Fibroblast of lung (primary cell): ENCODE measurements at places on chromosomes 5 and 9. TPM values are rescaled to one million over a fixed set of nuclear protein-coding genes. Genes with fewer than 3 reads are reported as not detected.

The NR6A1 gene
- 0.26 and 0.50 TPM in 2 replicates for total RNA-seq

GRCh38 chr9:8644571-8644970 lies 845.0 kb upstream of the DMAC1 start:
- no peak overlapping the region for H3K4me3 ChIP-seq
- DNase-seq: no peak
- no peaks in the 10 kb centered on the region for H3K27me3 ChIP-seq
- no peaks in the 10 kb centered on the region for H3K4me1 ChIP-seq

DNA sequence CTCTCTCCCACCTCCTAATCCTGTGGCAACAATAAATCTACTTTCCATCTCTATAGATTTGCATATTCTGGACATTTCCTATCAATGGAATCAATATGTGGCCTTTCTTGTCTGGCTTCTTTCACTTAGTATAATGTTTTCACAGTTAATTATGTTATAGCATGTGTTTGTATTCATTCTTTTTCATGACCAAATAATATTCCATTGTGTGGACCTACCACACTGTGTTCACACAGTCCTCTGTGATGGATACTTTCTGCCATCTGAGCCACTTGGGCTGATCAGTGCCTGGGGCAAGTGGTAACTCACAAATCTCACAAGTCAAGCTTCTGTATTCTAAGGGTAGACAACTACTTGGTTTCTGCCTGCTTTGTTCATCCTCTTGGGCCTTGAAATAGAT lies 48.7 kb upstream of the POMT1 start:
- peaks cover 20% of the 10 kb centered on the region for H3K36me3 ChIP-seq
- no peak overlapping the region for H3K27ac ChIP-seq
- H3K4me3 ChIP-seq: no peak overlapping the region
- no peak for DNase-seq

The C9orf152 gene
- under 0.01 TPM in 1 of 2 replicates, not detected in the other for total RNA-seq

The PCDHGA7 gene
- 2.8 and 6.8 TPM in 2 replicates for total RNA-seq

DNA sequence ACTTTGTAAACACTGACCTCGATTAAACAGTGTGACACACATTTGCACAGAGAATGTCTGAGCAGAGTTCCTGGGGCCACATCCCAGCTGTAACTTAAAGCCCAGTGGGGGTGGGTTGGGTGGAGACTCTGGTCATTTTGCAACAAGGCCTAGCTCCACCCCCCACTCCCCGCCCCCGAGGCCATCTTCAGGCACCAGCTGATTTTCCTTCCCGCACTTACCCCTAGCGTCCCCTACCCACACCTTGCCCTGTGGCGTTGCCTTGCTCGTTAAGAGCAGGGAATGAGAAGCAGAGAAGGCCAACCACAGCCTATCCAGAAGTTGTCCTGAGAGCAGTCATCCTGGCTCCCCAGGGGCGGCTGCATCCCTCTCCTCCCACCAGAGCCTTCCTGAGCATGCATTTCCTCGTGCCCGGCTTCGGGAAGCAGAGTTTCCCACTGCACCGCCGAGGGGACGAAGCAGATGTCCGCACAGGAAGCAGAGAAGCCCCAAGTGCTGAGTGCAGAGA lies 101.7 kb upstream of the SARDH start:
- H3K4me1 ChIP-seq: peaks cover 8% of the 10 kb centered on the region
- H3K27ac ChIP-seq: peak overlapping the region; percentile 43
- DNase-seq: peak; percentile 56
- no peak overlapping the region for H3K4me3 ChIP-seq
- no peaks in the 10 kb centered on the region for H3K27me3 ChIP-seq
- no peaks in the 10 kb centered on the region for H3K36me3 ChIP-seq

The SPINK4 gene
- not detected in 2 replicates for total RNA-seq

DNA sequence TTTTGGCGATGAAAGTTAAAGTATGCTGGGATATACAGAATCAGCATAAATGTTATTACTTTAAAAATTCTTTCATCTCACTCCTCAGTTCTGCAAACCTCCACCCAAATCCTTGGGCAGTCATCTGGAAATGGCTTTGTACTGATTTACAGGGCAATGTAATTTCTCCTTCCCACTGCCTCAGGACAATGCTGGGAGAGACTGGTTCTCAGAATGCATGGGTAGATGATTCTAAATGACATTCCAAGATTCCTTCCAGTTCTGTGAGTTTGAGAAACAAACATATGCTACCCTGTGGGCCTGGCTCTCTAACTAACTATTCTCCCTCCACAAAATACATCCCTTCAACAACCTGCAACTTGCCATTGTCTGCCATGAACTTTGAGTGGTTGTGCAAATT lies 7.5 kb upstream of the PSAT1 start:
- H3K27me3 ChIP-seq: no peaks in the 10 kb centered on the region
- H3K27ac ChIP-seq: no peak overlapping the region
- DNase-seq: no peak
- no peaks in the 10 kb centered on the region for H3K4me1 ChIP-seq
- no peak overlapping the region for H3K4me3 ChIP-seq

- H3K27ac ChIP-seq: no peak overlapping the region
- no peak overlapping the region for H3K4me3 ChIP-seq
- no peaks in the 10 kb centered on the region for H3K36me3 ChIP-seq
- DNase-seq: no peak
- H3K4me1 ChIP-seq: no peaks in the 10 kb centered on the region
Observed at GRCh38 chr5:59850766-59851165, 42.8 kb downstream of the PDE4D start.

The FGF10 gene
- total RNA-seq: 110 and 154 TPM in 2 replicates

GRCh38 chr9:90735952-90736351 lies 65.7 kb upstream of the SYK start:
- H3K4me3 ChIP-seq: no peak overlapping the region
- no peak overlapping the region for H3K27ac ChIP-seq
- H3K36me3 ChIP-seq: no peaks in the 10 kb centered on the region

- H3K4me1 ChIP-seq: peaks cover 6% of the 10 kb centered on the region
- no peaks in the 10 kb centered on the region for H3K27me3 ChIP-seq
- peak overlapping the region; percentile 99 for H3K4me3 ChIP-seq
Observed at GRCh38 chr9:110048976-110049698, 158.8 kb downstream of the C9orf152 start.

DNA sequence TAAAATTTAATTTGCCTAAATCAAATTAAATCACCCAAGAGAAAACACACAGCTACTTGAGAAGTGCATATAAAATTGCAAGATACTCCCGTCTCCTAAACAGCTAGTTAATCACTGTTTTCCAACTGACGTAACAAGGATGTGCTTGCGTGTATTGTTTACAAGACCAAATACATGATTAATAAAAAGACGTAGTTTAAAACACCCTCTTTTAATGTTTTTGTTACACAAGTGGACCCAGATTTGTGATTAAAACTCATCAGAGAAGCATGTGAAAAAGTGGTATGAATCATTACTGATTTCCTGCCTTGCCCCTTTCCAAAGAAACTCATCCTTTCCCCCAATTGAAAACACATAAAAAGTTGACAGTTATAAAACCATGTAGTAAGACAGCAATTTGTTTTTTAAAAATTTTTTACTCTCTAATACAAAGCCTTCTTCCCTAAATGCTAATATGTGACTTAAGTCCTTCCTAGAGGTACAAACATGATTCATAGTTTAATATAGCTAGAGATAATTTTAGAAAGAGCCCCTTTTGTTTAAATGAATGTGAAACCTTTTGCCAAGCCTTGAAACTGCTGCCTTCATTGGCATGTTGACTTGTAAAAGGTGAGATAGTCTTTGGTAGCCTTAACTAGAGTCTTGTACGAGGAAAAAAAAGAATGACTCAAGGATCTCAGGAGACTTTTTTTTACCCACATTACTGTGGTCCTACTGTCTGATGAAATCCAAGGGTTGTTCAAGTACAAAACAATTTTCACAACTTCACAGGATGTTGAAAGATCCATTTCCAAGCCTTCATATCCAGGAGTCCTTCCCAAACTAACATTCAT lies 61.4 kb upstream of the FST start:
- H3K27me3 ChIP-seq: no peaks in the 10 kb centered on the region
- H3K4me1 ChIP-seq: peaks cover 23% of the 10 kb centered on the region
- H3K27ac ChIP-seq: peak overlapping the region; percentile 94
- H3K4me3 ChIP-seq: no peak overlapping the region
- DNase-seq: peak; percentile 96

GRCh38 chr9:121836366-121836885 lies 185.0 kb downstream of the DAB2IP start:
- H3K36me3 ChIP-seq: no peaks in the 10 kb centered on the region
- H3K4me3 ChIP-seq: no peak overlapping the region
- H3K27me3 ChIP-seq: no peaks in the 10 kb centered on the region
- peaks cover 3% of the 10 kb centered on the region for H3K4me1 ChIP-seq
- H3K27ac ChIP-seq: no peak overlapping the region

DNA sequence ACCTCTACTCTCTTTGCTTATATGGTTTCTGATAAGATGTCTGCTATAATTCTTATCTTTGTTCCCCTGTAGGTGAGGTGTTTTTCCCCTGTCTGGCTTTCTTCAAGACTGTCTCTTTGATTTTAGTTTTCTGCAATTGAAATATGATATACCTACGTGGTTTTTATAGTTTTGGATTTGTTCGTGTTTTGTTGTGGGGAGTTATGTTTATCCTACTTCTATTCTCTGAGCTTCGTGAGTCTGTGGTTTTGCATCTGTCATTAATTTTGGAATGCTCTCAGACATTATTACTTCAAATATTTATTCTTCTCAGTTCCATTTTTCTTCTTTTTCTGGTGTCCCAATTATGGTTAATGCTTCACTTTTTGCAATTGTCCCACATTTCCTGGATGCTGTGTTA lies 521.3 kb downstream of the KCTD16 start:
- H3K27ac ChIP-seq: no peak overlapping the region
- H3K27me3 ChIP-seq: no peaks in the 10 kb centered on the region
- no peaks in the 10 kb centered on the region for H3K4me1 ChIP-seq
- peak; percentile 2 for DNase-seq

- no peak overlapping the region for H3K27ac ChIP-seq
- no peaks in the 10 kb centered on the region for H3K36me3 ChIP-seq
- H3K4me3 ChIP-seq: no peak overlapping the region
- peak; percentile 20 for DNase-seq
- H3K4me1 ChIP-seq: no peaks in the 10 kb centered on the region
- H3K27me3 ChIP-seq: no peaks in the 10 kb centered on the region
Observed at GRCh38 chr5:174078416-174078815, 32.9 kb downstream of the NSG2 start.

DNA sequence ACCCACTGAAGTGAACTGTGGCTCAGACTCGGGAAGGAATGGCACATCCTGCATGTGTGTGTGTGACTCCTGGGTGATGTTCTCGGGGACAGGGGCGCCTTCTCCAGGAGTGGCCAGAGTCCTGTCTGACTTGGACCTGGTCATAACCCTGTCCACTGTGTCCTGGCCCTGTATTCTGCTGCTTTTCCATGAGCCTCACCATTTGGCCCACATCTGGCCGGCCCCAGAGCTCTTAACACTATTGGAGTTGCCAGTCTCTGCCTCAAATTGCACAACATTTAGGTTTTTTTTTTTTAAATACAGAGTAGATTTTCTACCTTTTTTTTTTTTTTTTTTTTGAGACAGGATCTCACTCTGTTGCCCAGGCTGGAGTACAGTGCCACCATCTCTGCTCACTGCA lies 278.3 kb upstream of the TUT7 start:
- no peak overlapping the region for H3K4me3 ChIP-seq
- no peak overlapping the region for H3K27ac ChIP-seq
- no peaks in the 10 kb centered on the region for H3K27me3 ChIP-seq
- no peaks in the 10 kb centered on the region for H3K4me1 ChIP-seq
- no peak for DNase-seq

The FAM81B gene
- not detected in 2 replicates for total RNA-seq

The GABRA6 gene
- not detected in 2 replicates for total RNA-seq

The GLRA1 gene
- not detected in 2 replicates for total RNA-seq

DNA sequence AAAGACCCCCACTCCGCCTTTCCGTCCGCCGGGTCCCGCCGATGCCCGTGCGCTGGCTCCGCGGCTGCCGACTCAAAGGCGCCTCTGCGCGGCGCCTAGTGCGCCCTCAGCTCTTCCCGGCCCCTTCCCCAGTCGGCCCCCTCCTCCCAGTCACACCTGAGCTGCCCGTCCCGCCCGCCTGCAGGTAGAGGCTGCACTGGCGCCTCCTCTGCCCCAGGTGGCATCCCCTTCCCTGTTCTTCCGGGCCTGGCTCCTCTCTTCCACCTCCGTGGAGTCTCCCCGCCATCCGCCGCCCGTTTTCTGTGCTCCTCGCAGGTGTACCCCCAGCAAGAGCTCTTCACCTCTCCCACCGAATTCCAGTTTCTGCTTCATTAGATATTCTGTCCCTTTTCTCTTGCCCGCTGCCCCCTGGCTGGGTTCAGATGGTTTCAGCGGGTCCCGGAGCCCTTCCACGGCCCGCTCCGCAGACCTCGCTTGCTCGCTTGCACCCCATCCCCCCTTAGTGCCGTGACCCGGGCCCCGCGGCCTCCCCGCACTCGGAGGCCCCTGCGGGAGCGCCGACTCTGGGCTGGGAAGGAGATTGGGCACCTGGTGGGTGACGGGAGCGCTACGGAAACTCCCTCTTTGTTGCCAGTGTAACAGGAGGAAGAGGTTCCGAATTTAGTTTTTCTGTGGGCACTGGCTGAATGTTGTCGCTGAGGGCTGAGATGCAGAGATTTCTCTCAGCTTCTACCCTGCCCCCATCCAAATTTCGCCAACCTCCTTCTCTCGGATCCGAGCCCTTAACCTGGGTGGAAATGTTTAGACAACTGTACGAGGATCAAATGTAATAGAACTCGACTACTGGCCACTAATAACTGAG lies 809 bp downstream of the SLC44A1 start:
- peak overlapping the region; percentile 80 for H3K4me3 ChIP-seq
- H3K27me3 ChIP-seq: no peaks in the 10 kb centered on the region
- H3K27ac ChIP-seq: peak overlapping the region; percentile 39
- no peaks in the 10 kb centered on the region for H3K4me1 ChIP-seq
- no peaks in the 10 kb centered on the region for H3K36me3 ChIP-seq
- DNase-seq: peak; percentile 33

- no peak overlapping the region for H3K4me3 ChIP-seq
- no peaks in the 10 kb centered on the region for H3K27me3 ChIP-seq
Observed at GRCh38 chr9:1875921-1876448, 139.2 kb upstream of the SMARCA2 start.

- peaks cover 15% of the 10 kb centered on the region for H3K4me1 ChIP-seq
- no peaks in the 10 kb centered on the region for H3K36me3 ChIP-seq
- H3K27me3 ChIP-seq: no peaks in the 10 kb centered on the region
- no peak overlapping the region for H3K27ac ChIP-seq
- H3K4me3 ChIP-seq: no peak overlapping the region
- peak; percentile 12 for DNase-seq
Observed at GRCh38 chr9:116237456-116237855, 83.9 kb downstream of the PAPPA start.

The ERCC6L2 gene
- total RNA-seq: 103 and 117 TPM in 2 replicates
